ENCODE measurements at places on chromosomes 13 and 19. TPM values are rescaled to one million over a fixed set of nuclear protein-coding genes. Genes with fewer than 3 reads are reported as not detected.

DNA sequence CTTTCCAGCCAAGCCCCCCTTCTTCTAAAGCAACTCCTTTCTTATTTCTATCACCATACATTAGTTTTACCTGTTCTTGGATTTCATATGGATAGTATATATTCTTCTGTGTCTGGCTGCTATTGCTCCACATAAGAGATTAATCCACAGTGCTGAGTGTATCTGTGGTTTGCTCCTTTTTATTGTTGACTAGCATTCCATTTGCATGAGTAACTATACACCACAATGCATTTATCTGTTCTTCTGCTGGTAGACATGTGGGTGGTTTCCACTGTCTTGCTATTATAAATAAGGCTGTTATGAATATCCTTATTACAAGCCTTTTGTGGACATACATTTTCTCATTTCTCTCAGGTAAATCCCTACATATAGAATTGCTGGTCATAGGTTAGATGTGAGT, 138.2 kb downstream of the SLC7A1 start:
- DNase-seq = no peak

DNA sequence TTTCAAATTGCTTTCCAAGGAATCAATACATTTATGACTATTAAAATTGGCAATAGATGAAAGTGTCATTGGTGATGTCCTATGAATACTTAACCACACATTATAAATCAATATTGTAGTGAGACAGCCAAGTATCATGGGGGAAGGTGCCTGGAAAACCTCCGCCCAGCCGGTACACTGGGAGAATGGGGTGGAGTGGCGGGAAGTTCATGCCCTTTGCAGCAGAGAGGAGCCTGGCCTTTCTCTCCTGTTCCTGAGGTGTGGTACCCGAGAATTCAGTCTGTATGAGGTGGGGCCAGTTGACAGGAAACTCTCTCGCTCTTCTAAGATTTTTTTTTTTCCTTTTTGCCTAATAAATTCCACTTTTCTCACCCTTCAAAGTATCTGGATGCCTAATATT, 25.4 kb upstream of the ABCC4 start:
- DNase-seq = no peak

DNA sequence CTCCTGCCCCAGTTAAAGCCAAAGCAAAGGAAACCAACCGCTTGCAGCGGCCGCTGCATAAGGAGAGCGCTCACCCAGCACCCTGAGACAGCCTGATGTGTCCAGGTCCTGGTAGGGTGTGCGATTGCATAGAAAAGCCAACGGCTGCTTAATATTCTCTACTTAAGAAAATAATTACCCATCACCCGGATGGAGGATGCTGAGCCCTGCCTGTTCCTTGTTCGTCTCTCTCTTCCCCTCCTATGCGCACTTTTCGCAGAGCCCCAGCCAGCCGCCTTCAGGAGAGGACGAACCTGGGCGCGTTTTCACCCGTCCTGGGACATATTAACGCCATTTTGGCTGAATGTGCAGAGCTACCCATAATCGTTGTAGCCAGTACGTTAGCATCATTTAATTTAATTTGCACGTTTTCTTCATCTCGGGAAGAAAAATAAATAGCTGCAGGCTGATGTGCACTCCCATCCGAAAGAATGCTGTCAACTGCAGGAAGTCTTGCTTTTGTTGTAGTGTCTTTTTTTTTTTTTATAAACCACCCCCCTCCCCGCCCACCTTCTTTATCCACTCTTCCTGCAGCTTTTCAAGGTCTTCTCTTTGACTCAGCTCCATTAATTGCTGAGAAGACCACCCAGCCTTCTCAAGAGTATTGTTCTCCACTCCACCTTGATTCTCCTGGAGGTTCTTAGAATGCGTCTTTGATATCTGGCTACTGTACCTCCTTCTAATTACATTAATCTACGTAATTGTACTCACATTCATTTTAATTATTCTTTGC, 214.5 kb downstream of the TEX29 start:
- no peak for DNase-seq

- DNase-seq = peak; percentile 1
Measured at GRCh38 chr19:30074741-30075715, 133.0 kb downstream of the URI1 start.

DNA sequence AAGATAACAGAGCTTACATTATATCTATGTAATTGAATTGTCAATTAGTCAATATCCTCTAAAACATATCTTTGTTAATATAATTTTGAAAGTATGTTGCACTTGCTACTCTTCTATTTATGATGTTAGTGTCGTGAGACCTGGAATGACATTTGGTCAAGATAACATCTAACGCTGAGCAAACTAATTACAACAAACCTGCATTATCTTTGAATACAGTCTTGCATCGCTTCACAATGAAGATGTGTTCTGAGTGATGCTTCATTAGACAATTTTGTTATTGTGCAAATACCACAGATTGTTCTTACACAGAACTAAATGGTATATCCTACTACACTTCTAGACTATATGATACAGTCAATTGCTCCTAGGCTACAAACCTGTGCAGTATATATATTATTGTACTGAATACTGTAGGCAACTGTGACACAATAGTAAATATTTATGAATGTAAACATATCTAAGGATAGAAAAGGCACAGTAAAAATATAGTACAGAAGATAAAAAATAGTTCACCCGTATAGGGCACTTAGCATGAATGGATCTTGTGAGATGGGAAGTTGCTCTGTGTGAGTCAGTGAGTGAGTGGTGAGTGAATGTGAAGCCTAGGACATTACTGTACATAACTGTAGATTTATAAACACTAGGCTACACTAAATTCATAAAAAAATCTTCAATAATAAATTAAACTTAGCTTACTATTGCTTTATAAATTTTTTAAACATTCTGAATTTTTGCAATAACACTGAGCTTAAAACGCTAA, 1773.8 kb downstream of the PCDH9 start:
- DNase-seq = no peak

DNA sequence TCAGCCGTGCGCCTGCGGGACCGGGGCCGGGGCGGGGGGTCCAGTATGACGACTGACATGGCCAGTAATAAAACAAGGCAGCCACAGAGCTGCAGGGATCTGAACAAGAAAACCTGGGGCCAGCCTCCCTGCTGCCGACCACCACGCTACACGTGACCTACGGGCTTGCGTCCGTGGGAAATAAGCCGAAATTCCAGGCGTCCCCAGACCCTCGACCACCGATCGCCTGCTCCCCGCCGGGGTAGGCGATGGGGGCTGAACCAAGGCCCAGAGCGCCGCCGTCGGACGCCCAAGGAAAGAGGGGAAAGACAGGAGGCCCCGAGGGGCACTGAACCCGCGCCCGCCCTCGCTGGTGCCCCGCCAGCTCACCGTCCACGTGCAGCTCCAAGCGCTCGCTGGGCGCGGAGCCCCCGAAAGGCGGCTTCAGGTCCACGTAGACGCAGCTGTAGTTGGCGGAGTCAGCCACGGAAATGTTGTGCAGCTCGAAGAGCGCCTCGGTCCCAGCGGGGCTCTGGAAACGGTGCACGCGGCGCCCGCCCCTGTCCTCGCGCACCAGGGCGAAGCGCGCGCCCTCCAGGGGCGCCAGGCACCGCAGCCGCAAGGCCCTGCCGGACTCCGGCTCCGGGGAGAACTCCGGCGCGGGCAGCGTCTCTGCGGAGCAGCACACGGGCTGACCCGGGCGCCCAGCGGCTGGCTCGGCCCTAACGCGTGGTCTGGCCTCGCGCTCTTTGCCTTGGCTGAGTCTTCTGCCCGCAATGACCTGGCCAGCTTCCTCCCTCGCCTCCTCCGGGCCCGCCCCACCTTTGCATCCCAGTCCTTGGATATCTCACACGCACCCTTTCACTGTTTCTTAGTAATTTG, 3.1 kb downstream of the A1BG start:
- DNase-seq = no peak

DNA sequence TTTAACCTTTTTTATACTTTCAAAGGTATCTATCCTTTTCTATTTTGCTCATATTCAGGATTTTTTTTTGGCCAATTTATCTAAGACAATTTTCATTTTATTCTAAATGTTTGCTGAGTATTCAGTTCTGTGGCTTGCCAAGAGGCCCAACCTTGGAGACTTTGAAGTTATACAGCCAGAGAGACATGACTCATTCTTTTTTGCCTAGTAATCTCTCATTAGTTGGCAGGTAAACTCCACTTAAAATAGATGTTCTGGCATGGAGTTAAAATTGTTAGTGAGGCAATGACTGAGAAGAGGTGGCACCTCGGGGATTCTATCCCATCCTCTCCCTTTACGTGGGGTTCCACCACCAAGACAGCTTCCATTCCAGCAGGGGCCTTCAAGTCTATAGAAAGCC, 213.8 kb downstream of the KCTD12 start:
- no peak for DNase-seq

GRCh38 chr13:38850868-38851626, 139.6 kb downstream of the STOML3 start:
- no peak for DNase-seq

- DNase-seq = no peak
Measured at GRCh38 chr13:51974482-51974881, 36.8 kb downstream of the ATP7B start.

DNA sequence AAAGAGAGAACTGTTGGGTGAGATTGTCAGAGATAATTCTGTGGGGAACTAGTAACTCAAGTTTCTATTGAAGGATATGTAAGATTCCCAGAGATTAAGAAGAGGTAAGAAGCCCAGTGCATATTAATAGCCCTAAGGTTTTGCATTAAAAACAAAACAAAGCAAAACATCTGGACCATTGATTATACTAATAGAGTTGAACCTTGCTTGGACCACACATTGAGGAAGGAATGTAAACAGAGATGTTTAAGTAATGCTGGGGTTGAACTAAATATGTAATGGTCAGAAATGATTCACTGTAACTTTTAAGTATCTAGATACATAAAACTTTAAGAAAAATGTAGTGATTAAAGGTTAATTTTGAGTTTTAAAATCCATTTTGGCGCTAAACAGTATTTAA, 1770.0 kb downstream of the PCDH9 start:
- DNase-seq = no peak

GRCh38 chr19:16825312-16826052, 3.7 kb upstream of the SIN3B start:
- peak; percentile 33 for DNase-seq

DNA sequence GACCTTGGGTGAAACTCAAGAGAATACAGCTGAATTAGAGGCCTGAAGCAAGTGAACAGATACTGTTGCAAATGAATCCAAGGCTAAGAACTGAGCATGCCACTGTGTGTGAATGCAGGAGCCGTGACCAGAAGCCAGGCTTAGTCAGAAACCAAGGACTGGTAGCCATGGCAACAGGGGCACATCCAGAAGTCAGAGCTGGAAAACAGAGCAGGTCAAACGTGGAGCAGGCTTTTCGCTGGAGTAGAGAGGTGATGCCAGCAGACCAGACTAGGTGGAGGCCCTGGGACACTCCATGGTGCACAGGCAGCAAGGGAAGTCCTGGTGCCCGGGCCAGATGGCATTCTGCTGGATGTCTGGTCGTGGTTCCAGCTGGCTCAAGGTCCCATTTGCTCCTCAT, 564.1 kb downstream of the PCDH9 start:
- no peak for DNase-seq

DNA sequence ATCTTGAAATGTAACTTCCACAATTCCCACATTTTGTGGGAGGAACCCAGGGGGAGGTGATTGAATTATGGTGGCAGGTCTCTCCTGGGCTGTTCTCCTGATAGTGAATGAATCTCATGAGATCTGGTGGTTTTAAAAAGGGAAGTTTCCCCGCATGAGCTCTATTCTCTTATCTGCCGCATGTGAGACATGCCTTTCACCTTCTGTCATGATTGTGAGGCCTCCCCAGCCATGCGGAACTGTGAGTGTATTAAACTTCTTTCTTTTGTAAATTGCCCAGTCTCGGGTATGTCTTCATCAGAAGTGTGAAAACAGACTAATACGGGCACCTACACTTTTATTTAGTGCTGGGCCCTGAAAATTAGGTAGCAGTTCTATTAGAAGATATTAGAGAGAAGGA, 45.8 kb downstream of the TNFSF13B start:
- DNase-seq = no peak

- DNase-seq = no peak
Measured at GRCh38 chr13:73598020-73598712, 536.0 kb downstream of the KLF12 start.

DNA sequence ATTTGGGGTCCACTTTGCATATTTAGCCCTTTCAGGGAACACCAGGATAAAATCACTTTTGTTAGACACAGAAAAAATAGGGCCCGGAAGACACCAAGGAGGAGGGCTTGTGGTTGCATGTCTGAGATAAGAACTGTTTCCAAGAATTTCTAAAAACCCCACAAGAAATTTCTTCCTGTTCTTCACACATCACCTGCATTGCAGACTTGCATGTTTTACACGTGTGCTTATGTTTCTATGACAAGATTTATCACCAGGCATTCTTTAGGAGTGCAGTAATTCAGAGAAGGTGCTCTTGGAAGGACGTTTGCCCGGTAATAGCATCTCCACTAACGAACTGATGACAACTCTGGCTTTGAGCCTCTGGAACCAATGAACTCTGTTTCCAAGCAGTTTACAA, 7.1 kb upstream of the ACTL9 start:
- DNase-seq = no peak

GRCh38 chr19:2627855-2628254, 74.6 kb downstream of the GNG7 start:
- no peak for DNase-seq

ZNF20 gene
- total RNA-seq = 6.2 TPM

SYCN gene
- total RNA-seq = not detected

ZSCAN22 gene
- 2.6 TPM for total RNA-seq

C5AR2 gene
- total RNA-seq = 0.46 TPM

MYO1F gene
- total RNA-seq = 5.4 TPM

PET100 gene
- 123 TPM for total RNA-seq

INSR gene
- total RNA-seq = 84.9 TPM

ZNF649 gene
- total RNA-seq = 10.0 TPM

GEMIN7 gene
- total RNA-seq = 22.8 TPM

ZNF491 gene
- 2.7 TPM for total RNA-seq
